Upper lobe of right lung (tissue), 1 donor: ENCODE measurements at places on chromosomes 12 and 14. TPM values are rescaled to one million over a fixed set of nuclear protein-coding genes. Genes with fewer than 3 reads are reported as not detected.
A peak's percentile ranks its signal among the peaks of the same experiment; 100 is the strongest.

- no peak for DNase-seq
- H3K4me1 ChIP-seq, result peaks cover 9% of the 10 kb centered on the region
- no peak overlapping the region for H3K27ac ChIP-seq
- no peaks in the 10 kb centered on the region for H3K36me3 ChIP-seq
These were observed 74.3 kb downstream of the PPM1A start for GRCh38 chr14:60323199-60323896.

DNA sequence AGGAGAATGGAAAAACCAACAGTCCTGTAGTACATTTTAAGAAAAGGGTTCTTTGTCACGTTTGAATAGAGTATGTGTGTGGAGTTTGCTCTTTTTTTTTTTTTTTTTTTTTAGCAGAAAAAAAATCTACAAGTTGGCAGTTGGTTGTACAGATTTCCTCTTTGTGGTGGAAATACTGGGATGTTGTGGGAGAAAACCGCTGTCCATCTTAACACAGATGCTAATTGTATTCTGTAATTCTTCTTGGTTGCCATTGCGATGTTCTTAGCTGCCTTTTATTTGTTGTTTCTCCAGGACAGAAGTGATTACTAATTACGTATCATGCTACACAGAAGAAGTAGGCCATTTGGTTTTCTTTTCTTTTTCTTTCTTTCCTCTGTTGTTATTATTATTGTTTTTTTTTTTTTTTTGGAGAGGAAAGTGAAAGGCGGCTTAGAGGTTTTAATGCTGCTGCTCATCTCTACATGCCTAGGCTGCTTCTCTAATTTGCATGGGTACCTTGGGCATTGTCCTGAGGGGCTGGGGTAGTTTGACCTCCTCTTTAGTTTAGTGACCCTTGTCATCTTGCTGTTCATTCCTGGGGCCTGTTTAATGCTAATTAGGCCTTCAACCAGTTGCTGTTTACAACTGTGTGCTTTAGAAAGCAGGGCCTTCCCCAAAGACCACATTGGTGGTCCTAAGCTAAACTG is 94.7 kb downstream of the TMTC2 start:
- H3K4me3 ChIP-seq, result no peak overlapping the region
- no peak overlapping the region for H3K27ac ChIP-seq
- H3K27me3 ChIP-seq, result no peaks in the 10 kb centered on the region
- no peaks in the 10 kb centered on the region for H3K36me3 ChIP-seq
- DNase-seq, result no peak

DNA sequence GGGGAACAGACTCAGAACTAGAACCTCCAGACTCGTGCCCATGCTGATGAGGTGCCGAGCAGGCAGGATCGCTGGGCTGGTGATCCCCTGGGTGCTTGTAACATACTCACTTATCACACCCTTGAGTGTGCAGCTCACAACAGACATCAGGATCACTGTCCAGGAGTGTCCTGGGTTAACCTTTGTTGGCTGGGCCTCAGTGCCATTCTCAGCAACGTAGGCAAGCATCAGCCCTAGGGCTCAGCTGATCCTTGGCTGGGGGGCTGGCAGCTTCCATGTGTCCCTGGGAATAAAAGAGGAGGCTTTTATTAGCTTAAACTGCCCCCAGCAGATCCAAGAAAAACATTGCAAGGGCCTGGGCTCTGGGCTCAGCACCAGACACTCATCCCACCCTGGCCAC is 1.6 kb downstream of the TMEM229B start:
- H3K36me3 ChIP-seq, result no peaks in the 10 kb centered on the region
- H3K4me3 ChIP-seq, result no peak overlapping the region
- H3K4me1 ChIP-seq, result peaks cover 4% of the 10 kb centered on the region
- H3K27ac ChIP-seq, result no peak overlapping the region

DNA sequence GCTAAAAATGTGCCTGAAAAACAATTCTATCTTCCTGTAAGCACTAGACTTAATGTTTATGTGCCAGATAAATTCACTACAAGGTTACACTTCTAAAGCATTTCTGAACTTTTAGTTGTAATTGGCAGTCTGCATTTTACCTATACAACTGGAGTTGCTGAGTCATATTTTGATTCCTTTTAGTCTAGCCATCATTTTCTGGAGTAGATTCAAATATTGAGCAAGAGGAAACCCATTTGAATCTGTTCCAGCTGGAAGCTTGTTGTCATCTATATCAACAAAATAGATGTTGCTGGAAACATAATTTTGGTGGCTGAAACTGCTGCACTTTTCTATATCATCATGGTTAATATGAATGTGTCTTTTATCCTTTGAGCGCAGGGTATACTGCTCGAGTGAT is 122.2 kb upstream of the CCDC175 start:
- H3K4me3 ChIP-seq, result no peak overlapping the region
- no peaks in the 10 kb centered on the region for H3K27me3 ChIP-seq
- H3K4me1 ChIP-seq, result no peaks in the 10 kb centered on the region
- H3K27ac ChIP-seq, result no peak overlapping the region

GRCh38 chr14:91964724-91965123 is 17.2 kb upstream of the FBLN5 start:
- no peaks in the 10 kb centered on the region for H3K4me1 ChIP-seq
- no peak for DNase-seq
- no peak overlapping the region for H3K4me3 ChIP-seq
- H3K27ac ChIP-seq, result no peak overlapping the region
- peaks cover 27% of the 10 kb centered on the region for H3K36me3 ChIP-seq

GRCh38 chr12:79174626-79175025 is 310.1 kb downstream of the SYT1 start:
- H3K36me3 ChIP-seq, result no peaks in the 10 kb centered on the region
- no peak overlapping the region for H3K27ac ChIP-seq
- DNase-seq, result no peak
- no peaks in the 10 kb centered on the region for H3K27me3 ChIP-seq

The GALNT16 gene
- 3.0 TPM for total RNA-seq

DNA sequence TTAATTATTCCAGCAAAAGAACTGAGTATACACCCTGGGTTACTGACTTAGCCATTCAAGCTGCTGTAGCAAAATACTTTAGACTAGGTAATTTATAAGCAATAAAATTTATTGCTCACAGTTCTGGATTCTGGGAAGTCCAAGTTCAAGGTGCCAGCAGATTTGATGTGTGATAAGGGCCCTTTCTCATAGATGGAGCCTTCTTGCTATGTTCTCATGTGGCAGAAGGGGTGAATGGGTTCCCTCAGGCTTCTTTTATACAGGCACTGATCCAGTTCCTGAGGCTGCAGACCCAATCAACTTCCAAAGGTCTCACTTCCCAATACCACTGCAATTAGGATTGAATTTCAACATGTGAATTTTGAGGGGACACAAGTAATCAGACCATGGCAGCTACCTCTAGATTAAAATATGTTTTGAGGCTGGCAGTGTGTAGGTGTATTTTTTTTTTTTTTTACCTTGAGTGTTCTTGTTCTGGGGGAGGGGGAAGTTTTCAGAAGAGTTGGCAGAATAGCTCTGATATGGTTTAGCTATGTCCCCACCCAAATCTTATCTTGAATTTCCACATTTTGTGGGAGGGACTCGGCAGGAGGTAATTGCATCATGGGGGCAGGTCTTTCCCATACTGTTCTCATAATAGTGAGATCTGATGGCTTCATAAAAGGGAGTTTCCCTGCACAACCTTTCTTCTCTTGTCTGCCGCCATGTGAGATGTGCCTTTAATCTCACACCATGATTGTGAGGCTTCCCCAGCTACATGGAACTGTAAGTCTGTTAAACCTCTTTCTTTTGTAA is 178.2 kb downstream of the RASSF9 start:
- DNase-seq, result no peak
- H3K36me3 ChIP-seq, result no peaks in the 10 kb centered on the region
- H3K4me1 ChIP-seq, result no peaks in the 10 kb centered on the region
- no peaks in the 10 kb centered on the region for H3K27me3 ChIP-seq

The KRT78 gene
- total RNA-seq, result not detected

GRCh38 chr12:100826323-100826722 is 31.7 kb downstream of the ANO4 start:
- H3K36me3 ChIP-seq, result no peaks in the 10 kb centered on the region
- no peak overlapping the region for H3K27ac ChIP-seq
- no peaks in the 10 kb centered on the region for H3K4me1 ChIP-seq
- no peaks in the 10 kb centered on the region for H3K27me3 ChIP-seq

The SEL1L gene
- 108 TPM for total RNA-seq

DNA sequence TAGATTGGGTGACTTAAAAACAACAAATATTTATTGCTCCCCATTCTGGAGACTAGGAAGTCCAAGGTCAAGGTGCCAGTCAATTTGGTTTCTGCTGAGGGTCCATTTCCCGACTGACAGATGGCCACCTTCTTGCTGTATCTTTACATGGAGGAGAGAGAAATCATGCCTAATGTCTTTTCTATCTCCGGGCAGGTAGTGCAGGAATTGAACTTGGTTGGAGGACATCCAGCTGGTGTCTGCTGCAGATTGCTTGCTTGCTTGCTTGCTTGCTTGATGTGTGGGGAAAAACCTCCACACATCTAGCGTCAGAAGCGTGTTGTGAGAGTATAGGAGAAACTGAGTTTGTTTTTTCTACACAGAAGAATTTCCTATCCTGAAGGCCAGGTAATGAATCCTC is 561.4 kb downstream of the DIO2 start:
- H3K36me3 ChIP-seq, result no peaks in the 10 kb centered on the region
- no peak overlapping the region for H3K4me3 ChIP-seq
- no peak overlapping the region for H3K27ac ChIP-seq
- no peaks in the 10 kb centered on the region for H3K4me1 ChIP-seq

The FZD10 gene
- 0.84 TPM for total RNA-seq

The ATG2B gene
- 19.1 TPM for total RNA-seq

DNA sequence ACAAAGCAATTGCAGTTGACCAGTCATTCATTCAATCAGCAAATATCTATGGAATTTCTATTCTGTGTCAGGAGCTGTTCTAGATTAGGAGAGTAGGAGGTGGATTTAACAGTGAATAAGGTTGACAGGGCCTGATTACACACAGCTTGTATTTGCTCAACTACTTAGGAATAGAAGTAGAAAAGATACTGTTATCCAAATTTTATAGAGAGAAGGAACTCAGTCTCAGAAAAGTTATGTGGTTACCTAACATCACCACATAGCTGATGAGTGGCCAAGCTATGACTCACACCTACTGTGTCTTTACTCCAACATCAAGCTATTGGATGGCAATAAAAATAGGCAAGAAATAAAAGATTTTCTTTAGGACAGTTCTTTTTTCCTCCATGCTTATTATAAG is 374.8 kb downstream of the RMST start:
- H3K36me3 ChIP-seq, result no peaks in the 10 kb centered on the region
- H3K27ac ChIP-seq, result no peak overlapping the region
- no peak overlapping the region for H3K4me3 ChIP-seq
- no peak for DNase-seq
- H3K4me1 ChIP-seq, result no peaks in the 10 kb centered on the region

DNA sequence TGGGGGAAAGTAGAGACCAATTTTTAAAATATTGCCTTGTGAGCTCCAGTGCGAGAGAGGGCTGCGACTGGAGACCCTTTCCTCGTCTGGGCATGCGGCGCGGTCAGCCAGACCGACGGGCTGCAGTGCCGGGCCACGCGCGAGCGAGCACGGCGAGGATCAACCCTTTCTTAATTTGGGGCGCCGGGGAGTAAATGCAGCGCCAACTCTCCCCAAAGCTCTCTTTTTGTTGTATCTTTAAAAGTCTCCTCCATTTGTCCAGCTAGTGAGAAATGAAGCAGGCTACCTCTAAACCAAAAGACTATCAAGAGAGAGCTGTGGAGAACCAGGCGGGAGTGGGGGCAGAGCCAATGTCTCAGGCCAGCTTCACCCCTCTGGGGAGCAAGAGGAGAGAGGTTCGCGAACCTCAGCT is 1.4 kb downstream of the SIX1 start:
- DNase-seq, result no peak
- H3K4me1 ChIP-seq, result peaks cover 33% of the 10 kb centered on the region
- no peak overlapping the region for H3K27ac ChIP-seq
- peaks cover 98% of the 10 kb centered on the region for H3K27me3 ChIP-seq
- H3K4me3 ChIP-seq, result peak overlapping the region; percentile 51
- no peaks in the 10 kb centered on the region for H3K36me3 ChIP-seq

DNA sequence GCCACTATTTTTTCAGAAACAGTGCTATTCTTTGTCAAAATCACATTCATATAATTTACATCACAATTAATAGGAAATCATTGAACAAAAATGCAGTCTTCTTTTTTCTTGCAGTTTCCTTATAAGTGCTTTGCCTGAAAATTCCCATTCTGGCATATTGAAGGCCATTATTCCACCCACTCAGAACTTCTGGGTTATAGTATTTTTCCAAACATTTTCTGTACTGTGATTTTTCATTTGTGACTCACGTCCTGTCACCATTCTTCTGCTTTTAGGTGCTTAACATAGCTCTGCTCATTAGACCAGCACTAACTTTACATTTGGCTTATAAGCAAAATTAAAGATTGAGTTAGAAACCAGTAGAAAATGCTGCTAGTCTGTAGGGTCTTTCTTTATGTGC is 241.0 kb upstream of the NPAS3 start:
- no peak for DNase-seq
- no peaks in the 10 kb centered on the region for H3K27me3 ChIP-seq
- H3K4me3 ChIP-seq, result no peak overlapping the region
- H3K4me1 ChIP-seq, result peaks cover 2% of the 10 kb centered on the region
- no peak overlapping the region for H3K27ac ChIP-seq

GRCh38 chr12:124939421-124940142 is 25.1 kb upstream of the UBC start:
- DNase-seq, result peak; percentile 90
- H3K4me1 ChIP-seq, result peaks cover 29% of the 10 kb centered on the region
- H3K36me3 ChIP-seq, result no peaks in the 10 kb centered on the region
- H3K4me3 ChIP-seq, result peak overlapping the region; percentile 44
- H3K27me3 ChIP-seq, result no peaks in the 10 kb centered on the region
